ENCODE measurements at places on chromosomes 3 and 15.

GRCh38 chr15:41259546-41260189 lies 28.6 kb downstream of the CHP1 start:
- DNase-seq, result no peak

DNA sequence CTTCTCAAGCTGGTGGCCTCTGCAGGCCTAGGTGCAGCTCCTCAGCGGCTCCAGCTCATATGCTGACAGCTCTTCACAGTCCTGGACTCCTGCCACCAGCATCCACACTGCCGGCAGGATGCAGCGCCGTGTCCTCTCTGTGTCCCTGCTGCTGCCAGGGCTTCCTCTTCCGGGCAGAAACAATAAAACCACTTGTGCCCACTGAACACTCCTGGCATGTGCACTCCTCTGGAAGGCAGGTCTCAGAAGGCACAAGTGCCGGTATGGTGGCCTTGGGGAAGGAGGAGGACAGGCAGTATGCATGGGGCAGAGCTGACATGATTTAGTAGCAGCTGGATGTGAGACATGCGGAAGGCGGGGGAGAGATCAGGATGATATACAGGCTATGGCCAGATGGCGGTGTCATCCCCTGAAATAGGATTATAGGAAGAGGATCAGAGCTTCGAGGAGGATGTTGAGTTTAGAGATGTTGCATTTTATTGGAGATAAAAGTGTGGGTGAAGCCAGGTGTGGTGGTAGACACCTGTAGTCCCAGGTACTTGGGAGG lies 7.5 kb upstream of the MAN2A2 start:
- DNase-seq, result no peak

DNA sequence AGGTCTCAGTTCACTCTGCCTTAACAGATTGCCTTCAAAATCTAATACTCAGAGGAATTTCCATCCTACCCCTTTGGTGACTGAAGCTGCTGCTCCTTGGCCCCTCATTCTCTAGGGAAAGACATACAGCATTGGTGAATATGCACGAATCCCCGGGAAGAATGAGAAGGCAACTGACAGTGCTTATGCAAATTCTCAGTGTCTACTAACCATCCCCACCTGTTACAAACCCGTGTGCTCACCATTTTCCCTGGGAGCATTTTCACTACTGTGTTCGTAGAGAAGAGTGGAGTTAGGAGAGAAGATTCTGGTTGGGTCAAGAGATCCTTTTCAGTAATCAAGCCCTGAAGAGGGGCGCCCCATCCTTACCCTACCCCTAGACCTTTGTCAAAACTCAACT lies 37.7 kb downstream of the SYNM start:
- no peak for DNase-seq

DNA sequence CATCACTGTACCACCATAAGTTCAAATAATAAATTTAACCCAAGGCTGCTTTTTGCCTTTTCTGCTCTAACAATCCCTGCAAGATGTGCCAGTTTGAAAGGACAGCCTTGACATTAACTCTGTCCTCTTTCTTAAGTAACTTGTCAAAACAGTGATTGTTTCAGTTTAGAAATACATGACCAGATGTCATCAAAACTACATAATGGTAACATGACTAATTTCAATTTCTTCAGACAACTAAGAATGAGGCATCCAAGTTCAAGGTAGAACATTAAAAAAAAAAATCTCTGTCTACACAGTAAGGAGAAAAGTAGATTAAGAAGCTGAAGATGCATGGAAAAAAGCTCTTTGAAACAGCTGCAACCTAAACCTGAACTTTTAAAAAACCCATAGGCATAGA lies 47.4 kb downstream of the SHQ1 start:
- DNase-seq, result no peak

GRCh38 chr3:17190353-17191078 lies 305.8 kb downstream of the PLCL2 start:
- DNase-seq, result no peak

GRCh38 chr15:95839367-95839782 lies 491.1 kb upstream of the NR2F2 start:
- no peak for DNase-seq

DNA sequence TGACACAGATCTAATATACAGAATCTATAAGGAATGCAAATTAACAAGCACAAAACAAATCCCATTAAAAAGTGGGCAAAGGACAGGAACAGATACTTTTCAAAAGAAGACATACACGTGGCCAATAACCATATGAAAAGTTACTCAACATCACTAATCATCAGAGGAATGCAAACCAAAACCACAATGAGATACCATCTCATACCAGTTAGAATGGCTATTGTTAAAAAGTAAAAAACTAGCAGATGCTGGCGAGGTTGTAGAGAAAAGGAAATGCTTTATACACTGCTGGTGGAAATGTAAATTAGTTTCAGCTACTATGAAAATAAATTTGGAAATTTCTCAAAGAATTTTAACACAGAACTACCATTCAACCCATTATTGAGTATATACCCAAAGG lies 50.7 kb downstream of the ADAMTS17 start:
- no peak for DNase-seq

- DNase-seq, result no peak
Observed at GRCh38 chr3:47410801-47411646, 30.2 kb downstream of the PTPN23 start.

DNA sequence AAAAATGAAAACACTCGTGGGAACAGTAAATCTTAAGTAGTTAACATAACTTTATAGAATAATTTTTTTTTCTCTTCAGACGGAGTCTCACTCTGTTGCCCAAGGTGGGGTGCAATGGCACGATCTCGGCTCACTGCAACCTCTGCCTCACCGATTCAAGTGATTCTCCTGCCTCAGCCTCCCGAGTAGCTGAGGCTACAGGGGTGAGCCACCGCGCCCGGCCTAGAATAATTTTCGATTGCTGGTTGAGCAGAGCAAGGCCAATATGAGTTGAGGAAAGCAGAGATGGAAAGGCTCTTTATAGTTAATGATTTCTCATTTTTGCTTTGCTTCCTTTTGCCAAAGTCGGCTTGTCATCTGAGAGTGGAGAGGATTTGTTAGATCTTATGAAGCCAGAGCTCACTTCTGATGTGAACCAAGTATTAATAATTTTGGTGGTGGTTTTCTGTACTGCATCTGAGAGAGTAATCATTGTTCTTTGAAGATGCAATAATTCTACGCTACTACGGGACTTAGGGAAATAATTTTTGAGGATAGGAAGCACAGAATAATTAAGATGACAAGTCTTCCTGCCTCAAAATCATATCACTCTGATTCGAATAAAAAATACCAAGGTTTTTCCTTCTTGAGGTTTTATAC lies 1.6 kb upstream of the GOLM2 start:
- DNase-seq, result peak; percentile 48

DNA sequence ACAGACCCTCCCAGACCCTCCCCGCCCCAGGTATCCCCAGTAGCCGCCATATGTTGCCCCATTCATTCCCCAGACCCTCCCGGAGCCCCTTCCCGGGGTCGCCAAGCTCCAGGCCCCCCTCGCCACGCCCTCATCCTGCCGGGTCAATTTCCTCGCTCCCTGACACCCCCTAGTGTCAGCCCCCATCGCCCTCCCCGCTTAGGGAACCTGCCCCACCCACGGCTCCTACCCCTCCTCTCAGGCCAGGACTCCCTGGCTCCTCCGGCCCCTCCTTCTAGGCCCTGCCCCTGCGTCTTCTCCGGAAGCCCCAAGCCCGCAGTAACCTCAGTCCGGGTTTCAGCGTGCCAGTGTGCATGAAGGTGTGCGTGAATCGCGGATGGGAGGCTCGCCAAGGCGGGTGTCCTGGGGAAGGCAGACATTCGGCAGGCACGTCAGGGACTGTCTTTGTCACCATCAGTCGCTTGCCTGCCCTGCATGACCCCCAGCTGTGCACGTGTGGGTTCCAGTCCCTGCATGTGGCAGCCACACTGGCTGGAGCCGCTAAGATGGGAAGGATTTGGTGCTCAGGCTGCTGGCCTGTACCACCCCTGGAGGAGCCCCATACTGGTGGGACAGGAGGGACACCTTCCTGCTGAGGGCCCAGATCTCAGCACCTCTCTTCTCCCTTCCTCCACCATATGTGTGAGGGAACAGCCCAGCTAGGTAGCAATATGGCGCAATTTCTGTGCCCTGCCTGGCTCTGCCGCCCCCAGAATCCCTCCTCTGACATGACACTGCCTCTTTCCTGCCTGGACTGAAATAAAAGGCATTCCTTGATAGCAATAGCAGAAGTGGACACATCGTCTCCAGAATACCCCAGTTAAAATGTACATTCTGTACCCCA lies 693 bp downstream of the DISP2 start:
- peak; percentile 55 for DNase-seq

DNA sequence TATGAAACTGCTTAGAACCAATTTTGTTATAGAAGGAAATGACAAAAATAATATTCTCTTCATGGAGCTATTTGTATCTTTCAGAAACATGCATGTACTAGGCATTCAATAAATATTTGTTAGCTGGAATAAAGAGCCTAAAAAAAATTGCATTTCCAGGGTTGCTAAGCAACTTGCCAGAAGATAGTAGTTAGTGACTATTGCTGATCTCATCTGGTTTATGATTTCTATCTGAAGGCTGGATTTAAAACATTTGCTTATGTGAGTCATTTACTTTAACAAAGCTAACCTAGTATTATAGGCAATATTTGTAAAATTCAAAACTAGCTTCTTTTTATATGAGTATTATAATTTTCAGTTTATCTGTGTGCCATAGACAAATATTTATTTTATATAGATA lies 78.3 kb downstream of the NAALADL2 start:
- peak; percentile 48 for DNase-seq

DNA sequence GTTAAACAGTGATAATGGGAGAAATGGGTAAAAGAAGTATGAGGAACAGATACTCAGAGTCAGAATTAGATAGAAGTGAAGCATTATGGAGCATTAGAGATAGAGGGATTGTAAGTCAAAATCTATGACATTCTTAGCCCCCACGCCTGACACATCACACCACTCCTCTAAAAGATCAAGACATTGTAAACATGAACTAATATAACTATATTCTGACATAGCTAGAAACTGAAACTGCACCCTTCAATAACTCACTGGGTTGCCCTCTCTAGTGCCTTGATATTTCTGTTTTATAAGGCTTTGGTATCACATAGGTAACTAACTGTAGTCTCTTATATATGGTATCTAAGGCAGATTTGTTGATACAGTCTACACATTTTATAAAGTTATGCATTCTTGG lies 684.3 kb upstream of the DPPA4 start:
- no peak for DNase-seq

- DNase-seq, result peak; percentile 87
Observed at GRCh38 chr3:99925584-99926230, 108.0 kb downstream of the CMSS1 start.

DNA sequence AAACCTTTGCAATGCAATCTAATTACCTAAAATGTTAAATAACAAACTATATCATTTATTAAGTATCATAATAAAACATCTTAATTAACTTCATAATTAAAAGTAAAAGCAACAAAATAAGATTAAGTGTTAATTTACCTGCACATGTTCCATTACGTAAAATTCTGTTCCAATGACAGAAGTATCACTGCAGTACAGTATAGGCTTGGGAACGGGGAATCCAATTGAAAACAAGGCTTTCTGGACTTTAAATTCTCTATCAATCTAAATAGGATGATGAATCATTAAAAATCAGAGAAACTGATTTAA lies 17.1 kb downstream of the ACAD11 start:
- DNase-seq, result no peak

GRCh38 chr15:81962482-81962881 lies 83.3 kb downstream of the MEX3B start:
- DNase-seq, result no peak

DNA sequence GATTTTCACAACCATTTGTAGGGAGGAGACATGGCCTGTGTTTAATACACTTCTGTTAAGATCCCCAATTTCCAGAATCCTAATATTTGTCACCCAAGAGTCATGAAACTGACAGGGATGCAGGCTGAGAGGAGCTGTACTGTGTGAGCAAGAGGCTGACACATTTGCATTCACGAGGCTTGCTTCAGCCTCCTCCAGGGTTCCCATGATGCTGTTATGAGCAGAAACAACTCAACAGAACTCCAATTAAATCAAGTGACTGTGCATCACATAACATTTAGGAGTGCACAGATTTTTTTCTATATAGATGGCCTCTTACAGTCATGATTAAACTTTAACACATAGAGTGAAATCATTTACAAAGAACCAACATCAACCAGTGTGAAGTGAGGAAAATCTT lies 292.3 kb upstream of the STT3B start:
- DNase-seq, result no peak

DNA sequence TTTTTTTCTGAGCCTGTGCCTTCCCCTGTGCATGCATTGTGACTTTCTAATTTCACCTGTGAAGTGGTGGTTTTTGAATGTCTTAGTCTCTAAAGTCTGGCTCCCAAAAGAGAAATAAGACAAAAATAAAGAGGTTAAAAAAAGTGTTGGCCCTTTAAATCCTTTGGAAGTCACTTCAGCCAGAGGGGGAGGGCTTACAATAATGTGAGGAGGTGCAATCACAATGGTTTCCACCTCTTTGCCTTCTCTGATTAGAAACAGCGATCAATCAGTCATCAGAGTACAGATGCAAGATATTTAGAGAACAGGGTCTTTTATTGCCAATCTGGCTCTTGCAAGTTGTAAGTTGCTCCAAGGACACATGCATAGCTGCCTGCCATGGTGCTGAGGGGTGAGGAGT lies 64.1 kb upstream of the GCSAM start:
- no peak for DNase-seq

GRCh38 chr3:45258317-45258716 lies 32.2 kb upstream of the TMEM158 start:
- DNase-seq, result no peak

DNA sequence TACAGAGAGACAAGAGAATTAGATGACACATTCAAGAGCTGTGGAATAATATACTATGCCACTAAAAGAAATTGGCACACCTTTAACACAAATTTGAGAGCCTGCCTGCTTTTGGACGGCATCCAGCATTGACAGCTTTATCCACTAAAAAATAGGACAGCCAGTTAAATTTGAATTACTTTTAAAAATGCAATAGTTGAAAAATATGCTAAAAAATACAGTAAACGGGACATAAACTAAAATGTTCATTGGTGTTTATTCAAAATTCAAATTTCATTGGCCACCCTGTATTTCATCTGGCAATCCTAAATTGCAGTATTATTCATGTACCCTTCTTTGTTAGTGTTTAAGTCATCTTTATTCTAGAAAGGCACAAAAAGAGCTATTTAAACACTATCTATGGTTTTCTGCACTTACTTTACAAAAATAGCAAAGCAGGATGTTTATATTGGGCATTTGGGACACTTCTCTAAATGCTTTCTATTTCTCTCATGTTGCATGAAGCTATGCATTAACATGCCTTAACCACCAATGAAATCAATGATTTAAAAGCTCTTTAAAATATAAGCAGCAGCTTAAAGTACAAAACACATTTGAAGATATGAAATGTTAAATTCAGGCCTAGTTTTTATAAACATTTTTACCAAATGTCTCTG lies 160.1 kb downstream of the NEK10 start:
- DNase-seq, result no peak

GRCh38 chr3:23437484-23438145 lies 234.5 kb downstream of the UBE2E2 start:
- DNase-seq, result no peak

GRCh38 chr3:94928921-94929320 lies 866.1 kb downstream of the NSUN3 start:
- DNase-seq, result peak; percentile 92
